AG04449 (cell line): ENCODE measurements at places on chromosomes 3 and 15.

DNA sequence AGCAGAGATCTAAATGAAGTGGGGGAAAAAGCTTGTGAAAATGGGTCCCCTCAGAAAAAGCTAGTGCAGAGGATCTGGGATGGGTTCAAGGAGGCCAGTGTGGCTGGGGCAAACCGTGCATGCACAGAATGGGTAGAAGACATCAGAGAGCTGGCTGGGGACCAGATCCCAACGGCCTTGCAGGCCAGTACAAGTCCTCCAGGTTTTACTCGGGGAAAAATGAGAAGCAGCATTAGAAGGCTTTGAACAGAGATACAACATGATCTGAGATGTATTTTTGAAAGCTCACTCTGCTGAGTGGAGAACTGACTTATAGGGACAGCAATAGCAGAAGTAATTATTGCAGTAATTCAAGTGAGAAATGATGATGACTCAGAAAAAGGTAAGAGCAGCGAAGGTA lies 114.5 kb downstream of the HERC1 start:
- no peak for DNase-seq

GRCh38 chr3:119628816-119629445 lies 31.2 kb downstream of the PLA1A start:
- no peak for DNase-seq

DNA sequence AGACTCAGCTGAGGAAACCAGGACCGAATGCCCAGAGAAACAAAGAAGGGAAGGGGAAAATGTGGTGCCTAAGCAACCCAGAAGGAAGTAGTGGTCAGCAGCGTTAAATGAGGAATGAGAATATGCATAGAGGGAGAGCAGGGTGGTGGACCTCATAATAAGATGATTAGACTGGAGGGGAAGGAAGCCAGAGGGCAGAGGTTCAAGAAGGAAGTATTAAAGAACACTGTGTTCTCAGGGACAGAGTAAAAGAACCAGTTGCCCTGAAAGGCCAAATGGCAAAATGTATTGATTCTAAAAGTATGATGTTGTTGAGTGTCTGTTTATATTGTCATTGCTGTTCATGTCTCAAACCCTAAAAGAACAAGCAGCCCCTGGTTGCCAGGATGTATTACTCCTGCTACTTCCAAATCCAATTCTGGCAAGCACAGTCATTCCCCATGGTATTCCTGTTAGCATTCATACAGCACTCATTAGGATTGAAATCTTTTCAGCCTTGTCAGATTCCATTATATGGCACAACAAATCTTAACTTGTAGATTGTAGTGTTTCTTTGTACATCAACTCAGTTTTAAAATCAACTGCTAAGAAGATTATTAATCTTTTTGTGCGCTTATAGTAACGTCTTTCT lies 23.4 kb downstream of the P2RY1 start:
- DNase-seq, result no peak

GRCh38 chr3:113574213-113574612 lies 41.9 kb downstream of the SIDT1 start:
- no peak for DNase-seq

DNA sequence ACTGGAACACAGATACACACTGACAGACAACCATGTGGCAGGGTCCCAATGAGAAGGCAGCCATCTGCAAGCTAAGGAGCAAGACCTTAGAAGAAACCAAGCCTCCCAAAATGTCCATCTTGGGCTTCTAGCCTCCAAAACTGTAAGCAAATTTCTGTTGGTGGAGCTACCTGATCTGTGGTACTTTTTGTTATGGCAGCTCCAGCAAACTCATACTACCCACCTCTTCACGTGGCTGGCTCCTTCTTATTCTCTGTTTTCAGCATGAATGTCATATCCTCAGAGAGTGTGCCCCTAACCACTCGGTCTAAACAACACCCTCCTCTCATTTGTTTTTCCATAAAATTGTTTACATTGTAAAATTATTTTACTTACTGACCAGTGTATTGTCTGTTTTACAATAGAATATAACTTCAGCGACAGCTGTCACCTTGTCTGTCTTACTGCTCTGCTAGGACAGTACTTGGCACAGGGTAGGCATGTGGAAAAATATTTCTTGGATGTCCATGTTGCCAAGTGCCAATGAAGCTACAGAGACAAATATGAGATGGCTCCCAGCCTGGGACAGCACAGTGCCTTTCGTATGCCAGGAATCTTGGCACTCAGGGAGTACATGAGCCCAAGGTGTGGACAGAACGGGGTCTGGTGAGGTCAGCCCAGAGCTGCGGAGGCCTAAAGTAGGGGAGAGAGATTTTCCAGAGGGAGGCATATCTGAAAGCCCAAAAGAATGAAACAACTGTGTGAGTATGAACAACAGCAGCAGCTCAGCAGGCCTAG lies 17.4 kb upstream of the SLC25A36 start:
- no peak for DNase-seq

DNA sequence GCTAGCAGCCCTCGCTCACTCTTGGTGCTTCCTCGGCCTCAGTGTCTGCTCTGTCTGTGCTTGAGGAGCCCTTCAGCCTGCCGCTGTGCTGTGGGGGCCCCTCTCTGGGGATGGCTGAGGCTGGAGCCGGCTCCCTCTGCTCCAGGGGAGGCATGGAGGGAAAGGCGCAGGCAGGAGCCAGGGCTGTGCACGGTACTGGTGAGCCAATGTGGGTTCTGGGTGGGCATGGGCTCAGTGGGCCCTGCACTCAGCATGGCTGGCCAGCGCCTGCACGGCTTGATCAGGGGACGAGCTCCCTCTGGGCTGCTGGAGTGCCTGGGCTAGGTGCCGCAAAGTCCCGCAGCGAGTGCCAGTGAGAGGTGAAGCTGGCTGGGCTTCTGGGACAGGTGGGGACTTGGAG lies 260.0 kb downstream of the SI start:
- no peak for DNase-seq

GRCh38 chr3:171255236-171255806 lies 204.9 kb downstream of the TNIK start:
- DNase-seq, result no peak

DNA sequence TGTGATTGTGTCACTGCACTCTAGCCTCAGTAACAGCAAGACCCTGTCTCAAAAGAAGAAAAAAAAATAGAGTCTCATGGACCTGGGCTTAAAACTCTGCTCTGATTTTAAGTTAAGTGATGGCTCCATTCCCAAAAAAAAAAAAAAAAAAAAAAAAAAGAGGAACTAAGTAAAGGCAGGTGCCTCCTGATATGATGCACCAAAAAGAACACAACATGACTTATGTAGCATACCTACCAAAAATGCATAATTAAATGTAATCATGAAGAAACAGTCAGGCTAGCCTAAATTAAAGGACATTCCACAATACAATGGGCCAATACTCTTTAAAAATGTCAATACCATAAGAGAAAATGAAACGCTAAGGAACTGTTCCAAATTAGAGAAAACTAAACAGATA lies 5.4 kb upstream of the IREB2 start:
- DNase-seq, result no peak

DNA sequence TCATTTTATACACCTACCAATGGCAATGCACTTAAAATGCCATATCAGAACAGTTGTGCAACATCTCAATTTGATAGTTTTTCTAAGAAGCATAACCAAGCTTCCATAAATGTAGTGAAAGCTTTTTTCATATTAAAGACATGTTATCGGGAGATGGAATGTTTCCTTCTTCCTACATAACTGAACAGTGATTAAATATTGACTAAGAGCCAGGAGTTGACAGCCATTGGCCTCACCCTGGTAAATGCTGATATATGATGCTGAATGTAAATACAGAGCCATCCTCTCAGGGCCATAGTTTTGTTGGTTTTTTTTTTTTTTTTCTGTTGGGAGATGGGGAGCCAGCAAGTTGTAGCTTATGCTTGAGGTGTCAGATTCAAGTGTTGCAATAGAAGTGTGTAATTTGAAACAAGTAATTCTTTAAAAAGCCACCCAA lies 203.3 kb upstream of the IL12A start:
- DNase-seq, result no peak

DNA sequence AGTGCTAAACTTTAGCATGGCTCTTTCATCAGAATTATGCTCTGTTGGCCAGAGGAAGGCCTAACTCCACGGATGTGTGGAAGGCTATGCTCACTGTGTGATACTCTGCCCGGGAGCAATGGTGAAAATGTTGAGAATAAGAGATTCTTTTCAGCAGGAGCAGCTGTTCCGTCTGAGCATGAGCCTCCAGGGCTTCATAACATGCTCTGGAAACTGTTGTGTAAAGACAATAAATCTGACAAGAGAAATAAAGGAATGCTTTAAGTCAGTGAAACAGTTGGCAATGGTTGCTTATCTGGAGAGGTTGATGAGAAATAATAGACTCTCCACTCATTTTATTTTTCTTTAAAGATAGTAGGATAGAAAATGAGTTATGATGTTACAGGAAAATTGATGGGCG lies 269.8 kb downstream of the DIPK2A start:
- DNase-seq, result no peak

DNA sequence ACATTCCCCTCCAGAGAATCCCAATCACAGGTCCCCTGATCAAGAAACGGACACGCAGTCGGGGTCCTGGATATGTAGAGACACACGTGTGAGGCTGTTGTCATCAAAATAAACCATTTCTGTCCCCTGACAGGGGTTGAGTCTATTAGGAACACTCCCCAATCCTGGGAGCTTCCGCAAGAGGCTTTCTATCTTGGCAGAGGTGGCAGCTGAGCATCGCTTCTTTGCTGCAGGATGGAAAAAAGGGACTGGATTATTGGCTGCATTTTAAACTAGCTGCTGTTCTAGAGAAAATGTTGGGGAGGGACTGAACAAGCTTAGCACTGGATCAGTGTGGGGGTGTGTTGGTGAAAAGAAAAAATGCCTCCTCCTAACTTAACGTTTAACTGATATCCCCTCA lies 2.5 kb upstream of the CNTN4 start:
- no peak for DNase-seq

DNA sequence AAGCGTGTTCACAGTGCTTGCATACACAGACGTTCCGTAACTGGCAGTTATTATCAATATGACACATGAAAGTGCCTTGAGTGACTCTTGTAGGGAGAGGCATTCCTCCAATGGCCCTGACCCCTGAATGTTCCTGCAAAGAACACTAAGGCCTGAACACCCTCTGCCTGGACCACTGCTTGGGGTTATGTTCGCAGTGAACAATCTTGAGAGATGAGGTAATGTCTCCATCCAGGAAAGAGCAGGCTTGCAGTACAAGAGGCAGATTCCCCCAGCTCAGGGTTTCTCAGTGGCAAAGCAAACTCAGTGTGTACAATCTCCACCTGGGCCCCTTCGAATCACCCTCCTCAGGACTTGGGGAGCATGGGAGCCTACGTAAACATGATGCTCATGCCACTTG lies 324.6 kb downstream of the MAGI1 start:
- no peak for DNase-seq

DNA sequence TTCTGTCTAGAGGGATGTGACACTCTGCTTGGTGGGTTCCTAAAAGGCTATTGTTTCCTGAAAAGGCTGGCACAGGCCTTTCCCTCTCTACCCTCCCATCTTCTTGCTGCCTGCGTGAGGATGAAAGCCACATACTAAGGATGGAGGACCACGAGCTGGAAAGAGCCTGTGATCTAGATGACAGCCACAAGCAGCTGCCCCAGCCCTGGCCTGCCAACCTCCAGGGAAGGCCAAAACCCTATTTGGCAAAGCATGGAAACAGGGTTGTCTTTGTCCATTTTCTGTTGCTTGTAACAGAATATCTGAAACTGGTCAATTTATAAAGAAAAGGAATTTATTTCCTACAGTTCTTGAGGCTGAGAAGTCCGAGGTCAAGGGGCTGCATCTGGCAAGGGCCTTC lies 144.5 kb downstream of the FBLN2 start:
- DNase-seq, result no peak

- no peak for DNase-seq
These were observed 29.2 kb downstream of the TMOD2 start for GRCh38 chr15:51780636-51781035.

DNA sequence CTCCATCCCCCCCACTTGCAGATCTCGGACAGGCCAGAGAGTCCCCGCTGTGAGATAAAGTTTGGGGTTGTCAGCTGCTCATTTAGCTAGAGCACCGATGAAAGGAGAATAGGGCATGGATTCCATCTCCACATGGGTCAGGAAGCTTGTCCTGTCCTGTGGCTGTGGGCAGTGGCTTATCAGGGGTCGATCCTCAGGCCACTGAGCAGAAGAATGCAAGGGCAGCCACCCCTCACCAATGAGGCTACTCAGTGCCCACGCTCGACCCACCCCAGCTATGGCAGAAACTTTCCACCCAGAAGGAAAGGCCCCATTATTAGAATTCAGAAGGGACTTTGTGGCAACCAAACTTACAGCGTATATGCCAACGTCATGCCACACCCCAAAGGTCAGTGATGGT lies 43.3 kb downstream of the CPN2 start:
- no peak for DNase-seq

DNA sequence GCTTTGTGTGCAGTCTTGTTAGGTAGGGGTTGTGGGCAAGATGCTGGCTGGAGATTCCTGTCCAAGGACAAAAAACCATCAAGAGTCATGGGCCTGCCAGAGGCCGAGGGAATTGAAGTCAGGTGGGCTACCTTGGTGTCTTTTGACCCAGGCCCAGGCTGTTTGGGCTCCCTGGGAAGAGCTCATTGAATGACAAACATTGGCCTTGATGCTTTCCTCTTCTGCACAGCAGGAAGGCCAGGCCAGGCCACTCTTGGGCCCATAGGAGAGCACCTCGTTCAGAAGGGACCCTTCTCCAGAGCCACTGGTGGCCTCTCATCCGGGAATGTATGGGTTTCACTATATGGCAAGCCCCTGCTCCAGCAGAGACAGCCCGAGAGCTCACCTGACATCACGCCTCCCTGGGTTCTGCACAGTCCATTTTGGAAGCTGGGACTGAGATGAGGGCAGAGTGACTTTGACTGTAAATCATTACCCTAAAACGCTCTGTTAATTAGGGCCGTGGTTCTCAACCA lies 169.1 kb downstream of the NSMCE3 start:
- no peak for DNase-seq

- DNase-seq, result no peak
These were observed 59.2 kb downstream of the EPHB1 start for GRCh38 chr3:134854254-134854653.

- no peak for DNase-seq
These were observed 9.9 kb upstream of the KCNMB2 start for GRCh38 chr3:178526291-178526690.

DNA sequence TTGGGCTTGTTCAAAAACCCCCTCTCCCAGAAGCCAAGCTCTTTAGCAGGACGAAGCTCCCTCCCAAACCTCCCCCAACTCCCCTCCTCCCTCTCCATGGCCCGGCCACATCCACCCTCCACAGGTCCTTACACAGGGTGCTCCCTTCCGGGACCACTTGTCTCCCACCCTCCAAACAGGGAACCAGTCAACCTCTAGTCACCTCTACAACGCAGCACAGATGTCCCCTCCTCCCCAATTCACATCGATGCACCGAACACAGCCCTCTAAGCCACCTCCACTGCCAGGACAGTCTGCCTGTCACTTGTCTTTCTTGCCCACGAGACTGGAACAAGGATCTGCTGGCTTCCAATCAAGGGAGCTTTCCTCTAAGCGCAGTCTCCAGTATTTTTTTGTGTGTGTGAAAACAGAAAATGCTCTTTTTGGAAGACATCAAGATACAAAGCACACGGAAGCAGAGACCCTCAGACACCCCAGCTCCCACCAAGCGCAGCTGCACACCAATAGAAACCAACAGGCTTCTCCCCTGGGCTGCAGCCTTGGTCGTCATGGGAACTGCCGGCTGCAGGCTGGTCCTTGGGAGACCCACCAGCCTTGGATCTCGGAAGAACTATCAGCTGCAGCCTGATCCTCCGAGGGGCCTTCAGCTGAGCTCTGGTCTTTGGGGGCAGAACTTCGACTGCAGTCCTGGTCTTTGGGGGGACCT lies 26.5 kb downstream of the IQSEC1 start:
- DNase-seq, result no peak
